ENCODE measurements at places on chromosomes 2 and 18. TPM values are rescaled to one million over a fixed set of nuclear protein-coding genes. Genes with fewer than 3 reads are reported as not detected.

Gene MYO7B
- total RNA-seq = 0.12 TPM

Gene SMARCAL1
- total RNA-seq = 12.6 TPM

Gene UGT1A9
- not detected for total RNA-seq

Gene CYTIP
- not detected for total RNA-seq

Gene ST6GAL2
- not detected for total RNA-seq

Gene CCL20
- not detected for total RNA-seq

Gene UGT1A4
- total RNA-seq = not detected

Gene STK36
- 14.4 TPM for total RNA-seq

Gene ANKRD30BL
- not detected for total RNA-seq

Gene PAX8
- total RNA-seq = not detected

Gene HSBP1L1
- 32.7 TPM for total RNA-seq

Gene NPHP1
- total RNA-seq = 12.2 TPM

Gene COL4A3
- total RNA-seq = 3.0 TPM

Gene CELF4
- not detected for total RNA-seq

Gene MYO5B
- total RNA-seq = not detected

Gene CCDC74B
- total RNA-seq = 71.6 TPM

Gene IDH1
- 440 TPM for total RNA-seq

Gene CABYR
- total RNA-seq = 0.41 TPM

Gene ABHD1
- 0.43 TPM for total RNA-seq

Gene LGALSL
- total RNA-seq = 26.8 TPM

Gene AKAIN1
- not detected for total RNA-seq

Gene CFC1
- not detected for total RNA-seq

Gene ACTR3
- total RNA-seq = 269 TPM

Gene QPCT
- not detected for total RNA-seq

Gene TDRD15
- total RNA-seq = not detected

Gene ARHGAP15
- not detected for total RNA-seq

Gene TMEM163
- not detected for total RNA-seq

Gene SYT4
- not detected for total RNA-seq

Gene CYS1
- total RNA-seq = 11.2 TPM

Gene B3GNT7
- 0.18 TPM for total RNA-seq

Gene IL1F10
- not detected for total RNA-seq

Gene PCBP1
- 167 TPM for total RNA-seq

Gene DSG1
- total RNA-seq = not detected

Gene HOXD8
- 4.1 TPM for total RNA-seq

Gene TUBA3E
- total RNA-seq = not detected

Gene HJURP
- 38.5 TPM for total RNA-seq

Gene GALR1
- total RNA-seq = not detected

Gene DSC2
- total RNA-seq = not detected

Gene FOXD4L1
- not detected for total RNA-seq

Gene SKA1
- total RNA-seq = 32.6 TPM

Gene ADD2
- not detected for total RNA-seq

Gene CRYGA
- total RNA-seq = not detected

Gene TMEM198
- total RNA-seq = 11.1 TPM

Gene PROM2
- 0.03 TPM for total RNA-seq

Gene SALL3
- not detected for total RNA-seq
